ENCODE measurements at places on chromosomes 2 and 18.

- no peak for DNase-seq
These were observed 283.6 kb upstream of the TRIB2 start for GRCh38 chr2:12432985-12433625.

DNA sequence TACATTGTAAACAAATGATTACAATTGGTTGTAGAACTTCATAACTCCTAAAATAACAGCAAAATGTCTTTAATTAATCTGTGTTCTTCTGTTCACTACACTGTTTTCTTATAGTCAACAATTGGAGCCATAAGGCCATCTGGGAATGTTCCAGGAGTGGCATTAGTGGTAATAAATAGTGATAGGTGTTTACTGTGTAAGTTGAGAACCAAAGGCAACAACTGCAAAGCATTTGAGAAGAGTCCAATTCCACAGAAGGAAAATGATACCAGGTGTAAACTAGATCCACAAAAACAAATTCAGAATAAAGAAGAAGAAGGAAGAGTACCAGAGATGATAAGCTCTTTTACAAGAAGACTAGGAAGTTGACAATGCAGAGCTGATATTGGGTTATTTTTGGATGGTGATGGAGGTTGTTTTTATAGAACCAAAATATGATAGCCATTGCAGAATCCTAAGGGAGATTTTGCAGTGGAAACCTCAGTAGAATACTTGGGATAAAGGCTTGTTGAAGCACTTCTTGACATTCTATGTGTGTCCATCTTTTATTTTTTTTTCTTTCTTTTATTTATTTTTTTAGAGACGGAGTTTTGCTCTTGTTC, 52.9 kb downstream of the ANTXR1 start:
- no peak for DNase-seq

DNA sequence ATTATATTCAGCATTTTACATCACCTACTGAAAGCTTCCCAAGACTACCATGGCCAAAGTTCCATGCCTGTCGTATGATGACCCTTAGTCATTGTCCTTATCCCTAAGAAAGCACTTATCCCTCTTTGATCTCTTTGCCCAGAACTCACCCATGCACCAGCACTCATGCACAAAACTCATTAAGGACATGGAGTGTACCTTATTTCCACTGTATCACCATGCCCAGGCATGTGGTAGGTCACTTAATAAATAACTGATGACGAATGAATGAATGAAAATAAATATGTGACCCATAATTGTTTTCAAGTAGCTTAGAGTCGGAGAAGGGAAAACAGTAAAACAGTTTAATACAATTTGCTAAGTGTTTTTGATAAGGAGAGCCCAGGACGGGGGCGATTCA, 220.1 kb downstream of the IKZF2 start:
- DNase-seq, result no peak

- DNase-seq, result no peak
These were observed 22.8 kb downstream of the SNORC start for GRCh38 chr2:232892843-232893242.

- no peak for DNase-seq
These were observed 295.0 kb upstream of the KCNH7 start for GRCh38 chr2:163133602-163134001.

DNA sequence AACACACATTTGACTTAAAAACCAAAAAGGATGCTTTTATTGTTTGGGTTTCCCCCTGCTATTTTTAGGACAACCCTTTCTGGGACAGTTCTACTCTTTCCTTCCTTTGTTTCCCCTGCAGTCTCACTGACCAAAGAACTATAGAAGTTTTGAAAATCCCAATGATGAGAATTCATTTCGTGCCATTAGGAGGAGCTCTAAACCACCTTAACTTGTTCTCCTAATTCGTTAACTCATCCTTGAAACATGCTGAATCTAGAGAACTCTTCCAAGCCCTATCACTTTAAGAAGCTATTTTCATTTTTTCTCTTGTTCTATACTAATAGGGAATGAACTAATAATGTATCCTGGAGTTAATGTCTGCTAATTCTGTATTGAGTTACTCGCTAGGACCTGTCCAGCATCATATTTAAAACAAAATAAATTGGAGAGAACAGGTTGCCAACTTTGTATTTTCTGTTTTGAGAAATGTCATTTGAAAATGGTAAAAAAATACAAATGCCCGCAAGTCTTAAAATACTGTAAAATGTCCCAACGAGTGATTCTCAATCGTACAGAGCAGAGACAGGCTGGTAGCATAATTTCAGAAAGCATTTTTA, 62.9 kb downstream of the AFTPH start:
- DNase-seq, result no peak

DNA sequence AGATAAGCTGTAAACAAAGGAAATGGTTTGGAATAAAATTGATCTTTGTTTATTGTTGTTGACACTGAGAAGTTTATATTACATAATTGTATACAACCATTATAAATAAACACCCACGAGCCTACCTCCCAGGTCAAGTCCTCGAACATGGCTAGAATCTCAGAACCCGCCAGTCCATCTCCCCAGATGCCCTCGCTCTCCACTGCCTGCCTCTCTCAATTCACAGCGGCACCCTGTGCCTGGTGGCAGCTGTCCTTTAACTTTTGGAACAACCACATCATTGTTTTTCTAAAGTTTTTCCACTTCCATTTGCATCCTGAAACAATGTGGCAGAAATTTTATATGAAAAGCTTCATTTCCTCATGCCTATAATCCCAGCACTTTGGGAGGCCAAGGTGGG, 52.2 kb upstream of the OTOS start:
- DNase-seq, result no peak

GRCh38 chr2:238027591-238028415, 33.0 kb upstream of the SCLY start:
- DNase-seq, result no peak

GRCh38 chr2:33763671-33764310, 164.7 kb upstream of the FAM98A start:
- DNase-seq, result no peak

DNA sequence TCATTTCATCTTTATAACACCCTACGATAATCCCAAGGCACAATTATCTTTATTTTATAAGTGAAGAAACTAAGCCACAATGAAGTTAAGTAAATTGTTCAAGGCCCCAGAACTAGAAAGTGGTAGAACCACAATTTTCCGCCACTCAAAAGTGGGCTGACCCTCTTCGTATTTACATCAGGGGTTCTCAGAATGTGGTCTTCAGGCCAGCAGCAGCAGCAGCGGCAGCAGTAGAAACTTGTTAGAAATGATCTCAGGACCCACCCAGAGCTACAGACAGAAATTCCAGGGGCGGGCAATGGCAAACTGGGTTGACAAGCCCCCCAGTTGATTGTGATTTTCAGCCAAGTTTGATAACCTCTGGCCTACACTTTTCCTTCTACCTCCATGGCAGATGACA, 62.8 kb downstream of the LBH start:
- DNase-seq, result no peak

GRCh38 chr2:204504594-204504993, 40.7 kb upstream of the PARD3B start:
- DNase-seq, result no peak

DNA sequence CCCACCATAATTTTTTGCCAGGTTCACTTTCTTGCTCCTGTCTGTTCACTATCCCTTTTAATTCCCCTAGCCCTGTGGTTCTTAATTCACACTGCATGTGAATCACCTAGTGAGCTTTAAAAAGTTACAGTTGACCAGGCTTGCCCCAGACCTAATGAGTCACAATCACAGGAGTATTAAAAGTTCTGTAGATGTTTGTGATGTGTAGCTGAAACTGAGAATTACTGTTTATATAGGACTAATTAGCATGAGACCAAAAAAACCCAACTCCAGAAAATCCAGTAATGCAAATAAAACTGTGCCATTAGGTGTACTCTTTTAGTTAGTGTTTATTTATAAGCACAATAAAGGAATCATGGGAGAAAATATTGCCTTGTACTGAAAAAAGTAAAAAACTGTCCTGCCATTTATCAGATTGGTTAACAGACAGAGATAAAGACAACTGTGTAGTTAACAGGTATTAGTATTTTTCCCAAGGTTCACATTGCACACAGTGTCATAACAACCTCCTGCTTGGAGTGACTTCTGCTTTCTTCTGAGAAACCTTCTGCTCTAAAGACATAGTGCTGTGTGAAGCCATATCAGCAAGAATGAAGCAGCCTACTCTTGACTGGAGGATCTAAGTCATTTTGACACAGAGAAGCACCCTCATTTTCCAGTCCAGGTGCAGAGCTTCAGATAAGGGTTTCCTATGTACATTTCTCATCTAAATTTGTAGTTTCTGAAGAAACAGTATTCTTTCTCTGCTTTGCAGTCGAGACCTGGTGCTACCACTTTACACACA, 39.0 kb downstream of the VAPA start:
- DNase-seq, result no peak

GRCh38 chr2:196143730-196144131, 27.6 kb downstream of the STK17B start:
- no peak for DNase-seq

GRCh38 chr18:59837586-59837985, 62.2 kb upstream of the PMAIP1 start:
- no peak for DNase-seq

GRCh38 chr18:55573386-55573785, 14.6 kb downstream of the TCF4 start:
- DNase-seq, result no peak

- DNase-seq, result no peak
These were observed 82.1 kb downstream of the TMEM163 start for GRCh38 chr2:134636714-134637113.

DNA sequence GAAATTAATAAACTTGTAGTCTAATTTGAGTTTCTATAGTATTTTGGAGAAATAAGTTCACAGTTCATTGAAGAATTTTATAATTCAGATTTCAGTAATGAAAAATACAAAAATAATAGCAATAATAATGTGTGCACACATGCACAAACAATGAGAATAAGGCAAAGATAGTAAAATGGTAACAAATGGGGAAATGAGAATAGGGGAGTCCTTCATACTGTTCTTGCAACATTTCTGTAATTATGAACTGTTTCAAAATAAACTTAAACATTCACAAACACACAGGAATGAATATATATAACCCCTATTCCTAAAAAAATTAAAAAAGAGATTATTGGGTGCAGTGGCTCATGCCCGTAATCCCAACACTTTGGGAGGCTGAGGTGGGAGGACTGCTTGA, 63.9 kb downstream of the SPRED2 start:
- no peak for DNase-seq

Data from head of caudate nucleus (tissue), 42 donors.